ENCODE measurements at places on chromosomes 1 and 21.

DNA sequence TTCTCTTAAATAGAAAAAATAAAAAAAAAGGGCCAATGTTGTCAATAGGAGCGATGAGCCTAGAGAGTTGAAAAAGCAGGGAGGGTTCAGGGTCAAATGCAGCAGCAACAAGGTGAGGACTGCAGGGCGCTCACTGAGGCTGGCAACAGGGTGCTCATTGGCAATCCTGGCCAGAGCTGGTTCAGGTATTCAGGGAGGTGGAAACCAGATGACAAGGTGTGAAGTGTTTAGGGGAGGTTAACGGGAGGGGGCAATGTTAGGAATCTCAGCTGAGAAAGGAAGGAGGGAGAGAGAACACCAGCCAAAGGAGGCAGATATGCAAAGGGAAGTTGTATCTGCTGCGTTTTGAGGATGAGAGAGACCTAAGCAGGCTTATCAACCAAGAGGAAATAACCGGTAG is 129.8 kb upstream of the DAB1 start:
- no peak for DNase-seq

- DNase-seq: peak; percentile 72
Observed at GRCh38 chr1:62530516-62531154, 66.7 kb upstream of the ANGPTL3 start.

DNA sequence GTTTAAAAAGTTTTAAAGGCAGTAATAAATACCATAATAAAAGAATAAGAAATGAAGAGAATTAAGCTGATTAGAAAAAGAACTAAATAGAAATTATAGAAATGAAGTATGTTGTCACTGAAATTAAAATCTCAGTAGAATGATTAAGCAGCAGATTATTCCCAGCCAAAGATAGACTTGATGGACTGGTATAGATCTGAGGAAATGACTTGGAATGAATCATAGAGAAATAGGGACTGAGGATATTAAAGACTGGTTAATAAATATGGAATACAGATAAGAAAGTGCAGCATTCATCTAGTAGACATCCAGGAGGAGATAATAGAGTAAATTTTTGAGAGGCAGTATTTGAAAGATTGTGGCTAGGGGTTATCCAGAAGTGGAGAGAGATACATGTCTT is 28.7 kb downstream of the MARK1 start:
- DNase-seq: no peak

GRCh38 chr1:233655301-233655740 is 41.4 kb downstream of the KCNK1 start:
- DNase-seq: no peak

GRCh38 chr1:179121159-179121938 is 39.5 kb downstream of the TOR3A start:
- peak; percentile 47 for DNase-seq

- no peak for DNase-seq
Observed at GRCh38 chr21:37432710-37433455, 66.3 kb downstream of the DYRK1A start.

GRCh38 chr1:240312872-240313271 is 221.2 kb downstream of the FMN2 start:
- DNase-seq: no peak

GRCh38 chr1:40808909-40809308 is 25.3 kb downstream of the KCNQ4 start:
- no peak for DNase-seq

GRCh38 chr1:14994148-14994547 is 159.4 kb upstream of the TMEM51 start:
- no peak for DNase-seq

DNA sequence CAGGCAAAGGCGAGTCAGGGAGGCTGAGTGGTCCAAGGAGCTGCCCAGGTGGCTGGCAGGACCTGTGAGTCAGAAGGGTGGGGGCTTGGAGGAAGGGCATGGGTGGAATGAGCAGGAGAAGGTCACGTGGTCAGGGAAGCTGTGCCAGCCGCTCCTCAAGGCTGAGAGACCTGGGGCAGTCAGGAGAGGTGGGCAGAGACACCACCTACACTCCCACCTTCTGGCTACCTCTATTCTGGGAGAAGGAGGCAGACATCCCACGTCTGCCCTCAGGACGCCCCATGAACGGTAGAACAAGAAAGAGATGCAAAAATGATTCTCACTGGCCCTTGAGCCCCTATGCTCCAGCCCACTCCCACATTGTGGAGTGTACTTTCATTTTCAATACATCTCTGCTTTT is 151.8 kb upstream of the RAB4A start:
- no peak for DNase-seq

GRCh38 chr1:110631836-110632620 is 25.9 kb upstream of the KCNA2 start:
- DNase-seq: no peak

DNA sequence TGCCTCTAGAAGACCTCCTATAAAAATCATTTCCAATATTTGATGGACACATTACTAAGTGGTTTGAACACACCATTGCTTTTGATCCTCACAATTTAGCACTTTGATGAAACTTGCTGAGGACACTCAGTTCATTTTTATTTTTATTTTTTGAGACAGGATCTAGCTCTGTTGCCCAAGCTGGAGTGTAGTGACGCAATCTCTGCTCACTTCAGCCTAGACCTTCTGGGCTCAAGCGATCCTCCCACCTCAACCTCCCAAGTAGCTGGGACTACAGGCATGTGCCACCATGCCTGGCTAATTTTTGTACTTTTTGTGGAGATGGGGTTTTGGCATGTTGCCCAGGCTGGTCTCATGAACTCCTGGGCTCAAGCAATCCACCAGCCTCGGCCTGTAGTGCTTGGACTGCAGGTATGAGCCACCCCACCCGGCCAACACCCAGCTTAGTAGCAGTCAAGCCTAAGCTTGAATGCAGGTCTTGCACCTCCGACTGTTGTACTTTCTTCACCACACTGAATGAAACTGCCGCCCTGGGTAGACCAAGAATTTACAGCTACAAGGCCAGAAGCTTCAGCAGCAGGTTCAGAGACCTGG is 24.8 kb upstream of the ATP2B4 start:
- DNase-seq: no peak

- no peak for DNase-seq
Observed at GRCh38 chr1:24045771-24046170, 65.6 kb upstream of the SRSF10 start.

GRCh38 chr21:31596055-31596454 is 63.4 kb upstream of the SOD1 start:
- no peak for DNase-seq

DNA sequence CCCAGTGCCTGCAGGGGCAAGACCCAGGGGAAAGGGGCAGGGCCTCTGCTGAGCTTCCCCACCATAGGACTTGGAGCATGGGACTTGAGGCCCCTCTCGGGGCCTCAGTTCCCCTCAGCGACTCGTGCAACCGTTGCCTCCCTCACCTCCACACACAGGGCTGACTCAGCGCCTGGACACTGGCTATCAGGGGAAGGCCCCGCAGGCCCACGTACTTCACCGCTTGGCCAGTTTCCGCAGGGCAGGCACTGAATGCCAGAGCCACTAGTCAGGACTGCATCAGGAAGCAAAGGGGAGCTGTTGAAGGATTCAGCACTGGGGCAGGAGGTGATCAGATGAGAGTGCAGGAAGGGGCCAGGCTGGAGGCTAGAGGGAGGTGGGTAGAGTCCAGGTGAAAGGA is 15.5 kb upstream of the FAM131C start:
- no peak for DNase-seq

DNA sequence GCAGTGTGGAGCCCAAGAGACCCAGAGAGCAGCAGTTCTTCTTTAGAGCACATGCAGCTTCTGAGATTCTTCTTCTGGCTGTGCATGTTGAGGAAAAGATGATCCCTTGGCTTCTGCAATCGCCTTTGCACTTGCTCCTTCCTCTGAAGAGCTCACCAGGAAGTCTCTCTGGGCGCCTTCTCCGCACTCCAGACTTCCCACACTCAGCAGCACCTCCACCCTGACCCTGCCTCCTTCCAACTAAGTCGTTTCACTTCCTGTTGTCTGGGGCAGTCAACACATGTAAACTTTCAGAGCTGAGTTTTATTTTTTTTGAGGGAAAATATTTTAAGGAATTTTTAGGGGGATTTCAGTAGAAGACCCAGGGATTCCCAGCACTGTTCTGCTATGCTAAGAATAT is 73.4 kb upstream of the F3 start:
- peak; percentile 26 for DNase-seq

DNA sequence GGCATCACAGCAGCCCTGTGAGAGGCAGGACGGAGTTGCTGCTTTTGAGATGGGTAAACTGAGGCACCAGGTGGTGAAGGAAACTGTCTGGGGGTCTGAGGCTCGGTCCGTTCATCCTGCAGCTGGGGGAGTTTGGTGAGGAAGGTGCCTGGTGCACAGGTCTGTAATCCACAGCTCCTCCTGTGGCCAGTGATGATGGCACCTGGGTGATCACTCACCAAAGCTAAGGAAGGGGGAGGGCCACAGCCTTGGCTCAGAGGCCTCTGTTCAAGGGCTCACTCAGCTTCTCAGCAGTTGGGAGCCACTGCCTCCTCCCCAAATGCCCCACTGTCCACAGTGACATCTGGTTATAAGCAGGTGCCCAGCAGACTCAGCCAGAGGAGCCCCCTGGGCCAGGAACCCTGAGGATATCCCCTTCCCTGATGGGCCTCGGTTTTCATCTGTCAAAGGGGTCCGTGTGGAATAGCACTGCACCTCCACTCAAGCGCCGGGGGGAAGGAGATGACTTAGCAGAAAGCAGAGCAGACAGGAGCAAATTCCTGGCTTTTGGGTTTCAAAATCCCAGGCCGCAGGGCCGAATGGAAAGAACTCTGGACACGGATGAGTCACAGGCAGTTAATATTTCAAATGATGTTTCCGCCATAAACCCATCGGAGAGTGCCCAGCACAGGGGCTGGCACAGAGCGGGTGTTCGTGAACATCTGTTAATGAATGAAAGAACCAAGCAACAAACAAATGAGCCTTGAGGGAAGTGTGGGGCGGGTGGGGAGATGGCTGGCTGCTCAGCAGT is 82.8 kb downstream of the DMRTB1 start:
- peak; percentile 75 for DNase-seq

GRCh38 chr1:111819566-111820263 is 64.0 kb downstream of the DDX20 start:
- DNase-seq: no peak

GRCh38 chr1:42176902-42177519 is 12.5 kb upstream of the GUCA2A start:
- DNase-seq: peak; percentile 53

GRCh38 chr1:97451944-97452343 is 468.9 kb downstream of the DPYD start:
- DNase-seq: no peak

DNA sequence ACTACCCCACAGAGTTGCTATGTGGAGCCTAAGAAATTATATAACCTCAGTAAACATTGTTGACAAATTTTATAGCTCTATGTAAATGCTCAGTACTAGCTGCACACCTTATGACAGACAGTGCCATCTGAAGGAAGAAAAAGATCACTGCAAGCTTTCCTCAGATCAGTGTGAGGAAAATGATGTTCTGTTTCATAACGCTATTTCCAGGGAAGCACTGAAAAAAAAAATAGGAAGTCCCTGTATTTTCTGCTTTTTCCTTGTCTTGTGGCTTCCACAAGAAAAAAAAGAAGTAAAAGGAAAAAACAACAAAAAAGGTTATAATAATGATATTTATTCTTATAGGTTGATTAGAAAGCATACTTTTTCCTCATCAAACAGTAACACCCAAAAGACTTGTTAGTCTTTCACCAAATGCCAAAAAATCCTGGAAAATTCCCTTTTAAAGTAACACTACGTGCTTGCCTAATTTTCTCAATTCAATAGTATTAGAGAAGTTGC is 23.2 kb downstream of the LYST start:
- DNase-seq: peak; percentile 30

- no peak for DNase-seq
Observed at GRCh38 chr1:228156941-228157728, 7.4 kb downstream of the GJC2 start.

DNA sequence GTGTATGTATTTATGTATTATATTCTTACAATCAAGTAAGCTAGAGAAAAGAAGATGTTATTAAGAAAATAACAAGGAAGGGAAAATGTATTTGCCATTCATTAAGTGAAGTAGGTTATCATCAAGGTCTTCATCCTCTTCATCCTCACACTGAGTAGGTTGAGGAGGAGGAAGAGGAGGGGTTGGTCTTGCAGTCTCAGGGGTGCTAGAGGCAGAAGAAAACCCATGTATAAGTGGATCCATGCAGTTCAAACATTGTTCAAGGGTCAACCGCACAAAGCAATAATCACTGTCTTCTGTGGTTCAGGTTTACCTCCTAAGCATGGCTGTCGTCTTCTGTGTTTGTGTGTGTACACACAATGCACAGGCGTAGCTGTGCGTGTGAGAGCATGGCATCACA is 16.9 kb downstream of the URB2 start:
- DNase-seq: no peak

DNA sequence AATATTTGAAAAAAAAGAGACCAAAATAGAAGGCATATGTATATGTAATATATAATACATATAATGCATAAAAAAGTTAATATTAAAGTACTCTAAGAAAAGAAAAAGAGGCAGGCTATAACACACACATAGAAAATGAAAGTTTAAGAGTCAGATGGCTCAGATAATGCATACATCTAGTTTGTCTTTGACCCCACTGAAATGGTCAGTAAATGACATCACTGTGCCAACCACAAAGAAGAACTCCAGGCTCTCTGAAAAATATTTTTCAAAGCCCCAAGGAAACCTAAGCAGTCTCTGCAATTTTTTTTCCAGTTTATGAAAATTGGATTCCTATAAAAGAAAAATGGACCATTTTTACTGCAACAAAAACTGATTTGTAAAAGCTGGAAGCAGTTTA is 55.4 kb upstream of the SCYL3 start:
- no peak for DNase-seq

DNA sequence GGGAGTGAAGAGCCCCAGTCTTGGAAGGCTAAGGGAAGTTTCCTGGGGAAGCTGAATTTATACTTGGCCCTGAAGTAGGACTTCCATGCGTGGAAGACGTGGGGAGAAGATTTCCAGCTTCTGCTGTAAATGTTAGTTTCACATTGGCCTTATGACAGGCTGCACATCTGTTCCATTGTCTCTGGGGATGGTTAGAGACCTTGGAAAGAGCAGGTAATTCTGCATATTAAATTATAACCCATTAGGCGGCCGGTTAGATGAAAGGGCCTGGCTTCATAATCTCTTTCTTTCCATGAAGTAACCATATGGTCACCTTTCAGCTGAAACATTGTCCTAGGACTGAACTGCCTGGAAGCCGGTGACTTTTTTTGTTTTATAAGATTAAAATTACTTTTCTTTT is 37.5 kb downstream of the DPT start:
- no peak for DNase-seq

- peak; percentile 96 for DNase-seq
Observed at GRCh38 chr1:205227584-205228013, at the start of gene TMCC2. Gene TMCC2 (plus strand): TSS chr1:205227946. CDS start chr1:205228565, 619 bp downstream.

DNA sequence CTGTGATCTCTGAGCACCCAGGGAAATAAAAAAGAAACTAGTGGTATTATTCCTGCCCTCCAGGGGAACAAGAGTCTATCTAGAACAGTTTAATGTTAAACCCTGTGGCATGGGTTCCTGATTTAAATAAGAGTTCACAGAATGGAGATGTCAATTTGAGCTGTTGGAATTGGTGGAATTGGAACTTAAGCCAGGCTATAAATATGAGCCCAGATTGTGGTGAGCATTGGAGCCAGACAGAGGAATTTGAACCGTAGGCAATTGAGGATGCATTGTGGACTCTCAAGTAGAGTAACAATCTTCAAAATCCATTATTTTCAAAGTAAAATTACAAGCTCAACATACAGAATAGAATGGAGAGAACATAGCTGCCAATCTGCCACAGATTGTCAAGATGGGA is 98.2 kb downstream of the NEK7 start:
- no peak for DNase-seq

All from RPMI8226 (cell line).